ENCODE measurements at places on chromosomes 13 and 19. TPM values are rescaled to one million over a fixed set of nuclear protein-coding genes. Genes with fewer than 3 reads are reported as not detected.

The ZNF154 gene
- polyA plus RNA-seq = 0.51 TPM

The ONECUT3 gene
- polyA plus RNA-seq = not detected

The C19orf25 gene
- polyA plus RNA-seq = 101 TPM

The GNG7 gene
- 32.9 TPM for polyA plus RNA-seq

The CYP4F11 gene
- 1.8 TPM for polyA plus RNA-seq

The CLEC17A gene
- not detected for polyA plus RNA-seq

The ACTMAP gene
- polyA plus RNA-seq = 20.5 TPM

The ZNF700 gene
- 1.1 TPM for polyA plus RNA-seq

The SUGP2 gene
- polyA plus RNA-seq = 59.2 TPM
